Fibroblast of skin of left biceps (primary cell): ENCODE measurements at places on chromosomes 4 and X.

- peak; percentile 81 for DNase-seq
These were observed 5.8 kb downstream of the SRPX2 start for GRCh38 chrX:100649550-100650356.

DNA sequence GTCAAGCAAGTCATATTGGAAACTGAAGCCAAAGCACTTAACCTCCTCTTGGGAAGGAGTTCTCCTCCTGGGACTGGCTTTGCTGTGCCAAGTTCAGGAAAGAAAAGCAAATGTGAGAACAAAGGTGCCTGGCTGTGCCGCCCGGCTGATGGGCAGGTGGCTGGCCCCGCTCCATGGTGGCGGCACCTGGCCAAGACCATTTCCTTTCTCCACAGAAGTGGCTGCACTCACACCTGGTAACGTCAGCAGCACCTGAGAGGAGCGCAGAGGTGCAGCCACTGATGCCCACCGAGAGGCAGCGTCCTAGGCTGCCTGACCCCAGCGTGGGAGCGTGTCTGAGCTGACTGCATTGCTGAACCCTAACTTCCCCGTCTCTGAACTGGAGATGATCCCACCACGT is 54.3 kb downstream of the DCTD start:
- DNase-seq: no peak

DNA sequence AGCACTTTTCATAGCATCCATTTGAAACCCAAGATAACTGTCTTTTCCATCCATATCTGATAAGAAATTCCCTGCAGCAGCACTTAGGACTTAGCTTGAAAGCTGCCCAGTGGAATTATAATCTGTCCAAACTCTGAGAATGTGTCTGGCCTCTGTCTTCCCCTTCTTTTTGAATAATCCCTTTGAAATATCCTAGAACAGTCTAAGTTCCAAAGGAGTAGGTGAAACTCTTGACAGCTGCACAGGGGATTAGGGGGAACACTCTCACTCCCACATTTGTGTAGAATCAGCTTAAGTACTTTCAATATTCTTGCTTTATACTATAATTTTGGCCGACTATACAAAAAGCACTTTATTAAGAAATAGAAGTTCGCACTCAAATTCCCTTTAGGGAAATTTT is 157.7 kb downstream of the PAPSS1 start:
- DNase-seq: no peak

- no peak for DNase-seq
These were observed 4.4 kb downstream of the WDFY3 start for GRCh38 chr4:84962102-84962501.

- no peak for DNase-seq
These were observed 104.4 kb downstream of the ASMT start for GRCh38 chrX:1719270-1719669.

DNA sequence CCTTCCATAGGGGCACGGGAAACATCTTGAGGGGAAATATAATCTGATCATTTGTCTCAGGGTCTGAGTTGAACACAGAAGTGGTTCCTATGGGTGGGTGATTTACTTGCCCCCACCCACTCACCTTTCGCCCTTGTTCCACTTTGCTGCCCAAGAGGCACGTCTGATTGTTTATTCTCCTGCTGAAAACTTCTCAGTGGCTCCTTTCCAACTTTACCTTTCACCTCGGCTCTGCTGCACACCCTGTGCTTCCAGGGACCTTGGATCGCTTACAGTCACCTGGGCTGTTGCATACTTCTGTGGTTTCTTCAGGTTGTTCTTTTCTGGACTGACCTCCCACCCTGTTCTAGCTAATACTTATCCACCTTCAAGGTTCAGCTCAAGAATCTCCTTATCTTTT is 213.4 kb upstream of the JADE1 start:
- DNase-seq: no peak

DNA sequence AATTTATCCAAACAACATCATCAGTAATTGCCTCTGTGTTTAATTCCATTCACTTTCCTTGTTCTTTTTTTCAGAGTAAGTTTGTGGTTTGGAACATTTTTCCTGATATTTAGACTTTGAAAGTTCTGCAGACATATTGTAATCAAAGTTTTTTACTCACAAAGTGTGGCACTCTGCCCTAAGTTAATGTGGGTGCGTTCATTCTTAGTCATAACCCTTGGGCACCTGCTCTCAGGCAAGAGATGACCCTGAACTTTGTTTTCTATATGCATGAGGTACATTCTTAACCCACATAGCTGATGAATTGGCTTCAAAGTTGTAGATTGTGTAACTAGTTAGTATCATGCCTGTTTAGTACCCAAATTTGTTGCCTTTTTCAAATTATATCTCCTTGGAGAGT is 424.3 kb downstream of the GRXCR1 start:
- DNase-seq: no peak

GRCh38 chrX:47482065-47482511 is 934 bp downstream of the ZNF41 start:
- DNase-seq: no peak

DNA sequence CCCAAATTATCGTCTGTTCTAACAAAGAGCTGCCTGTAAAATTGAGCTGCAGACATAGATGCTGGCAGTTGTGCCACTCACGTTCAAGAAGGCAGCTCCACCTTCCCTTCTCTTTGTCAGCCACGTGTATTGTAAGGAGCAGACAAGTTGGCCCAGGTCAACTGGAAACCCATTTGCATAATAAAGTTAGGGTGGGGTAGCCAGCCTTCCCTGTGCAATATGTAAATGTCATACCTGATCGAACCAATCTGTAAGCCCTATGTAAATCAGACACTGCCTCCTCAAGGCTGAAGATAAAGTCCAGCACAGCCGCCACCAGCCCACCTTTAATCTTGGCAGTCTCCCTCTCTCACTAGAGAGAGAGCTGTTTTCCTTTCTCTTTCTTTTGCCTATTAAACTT is 117.2 kb downstream of the TMEM144 start:
- no peak for DNase-seq

DNA sequence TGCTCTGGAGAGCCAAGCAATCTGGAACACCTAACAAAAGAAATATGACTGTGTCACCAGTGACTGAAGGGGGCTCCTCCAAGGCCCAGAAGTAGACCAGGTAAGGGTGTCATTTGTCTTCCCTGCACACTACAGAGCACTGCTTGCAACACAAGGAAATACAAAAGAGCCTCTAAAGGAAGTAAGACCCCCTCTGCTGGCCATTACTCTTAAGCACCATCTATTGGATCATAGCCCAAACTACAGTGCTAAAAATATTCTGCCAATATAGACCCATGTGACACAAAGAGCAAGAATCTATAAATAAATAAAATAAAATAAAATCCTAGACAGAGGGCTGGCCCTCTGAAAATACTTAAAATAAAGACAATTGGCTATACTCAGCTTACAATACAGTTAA is 528.7 kb downstream of the TMA16 start:
- DNase-seq: no peak

GRCh38 chrX:8927066-8927635 is 106.8 kb downstream of the FAM9B start:
- DNase-seq: no peak
